ENCODE measurements at places on chromosomes 6 and 20.

DNA sequence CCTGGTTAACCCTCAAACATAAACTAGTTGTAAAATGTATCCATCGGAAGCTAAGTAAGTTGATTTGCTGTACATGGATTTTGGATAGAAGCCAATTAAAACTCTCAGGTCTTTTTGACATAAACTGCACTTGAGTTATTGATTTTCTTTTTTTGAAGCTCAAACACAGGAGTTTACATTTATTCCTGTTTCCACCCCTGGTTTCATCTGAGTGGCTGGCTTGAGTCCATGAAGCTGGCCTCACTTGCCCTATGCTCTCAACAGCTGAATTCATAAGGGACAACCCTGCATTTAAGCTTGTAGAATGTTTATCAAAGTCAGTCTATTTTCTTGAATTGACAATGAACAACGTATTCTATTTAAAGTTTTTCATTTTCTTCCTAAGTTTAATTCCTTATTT lies 58.1 kb upstream of the PLEKHG1 start:
- DNase-seq = no peak

DNA sequence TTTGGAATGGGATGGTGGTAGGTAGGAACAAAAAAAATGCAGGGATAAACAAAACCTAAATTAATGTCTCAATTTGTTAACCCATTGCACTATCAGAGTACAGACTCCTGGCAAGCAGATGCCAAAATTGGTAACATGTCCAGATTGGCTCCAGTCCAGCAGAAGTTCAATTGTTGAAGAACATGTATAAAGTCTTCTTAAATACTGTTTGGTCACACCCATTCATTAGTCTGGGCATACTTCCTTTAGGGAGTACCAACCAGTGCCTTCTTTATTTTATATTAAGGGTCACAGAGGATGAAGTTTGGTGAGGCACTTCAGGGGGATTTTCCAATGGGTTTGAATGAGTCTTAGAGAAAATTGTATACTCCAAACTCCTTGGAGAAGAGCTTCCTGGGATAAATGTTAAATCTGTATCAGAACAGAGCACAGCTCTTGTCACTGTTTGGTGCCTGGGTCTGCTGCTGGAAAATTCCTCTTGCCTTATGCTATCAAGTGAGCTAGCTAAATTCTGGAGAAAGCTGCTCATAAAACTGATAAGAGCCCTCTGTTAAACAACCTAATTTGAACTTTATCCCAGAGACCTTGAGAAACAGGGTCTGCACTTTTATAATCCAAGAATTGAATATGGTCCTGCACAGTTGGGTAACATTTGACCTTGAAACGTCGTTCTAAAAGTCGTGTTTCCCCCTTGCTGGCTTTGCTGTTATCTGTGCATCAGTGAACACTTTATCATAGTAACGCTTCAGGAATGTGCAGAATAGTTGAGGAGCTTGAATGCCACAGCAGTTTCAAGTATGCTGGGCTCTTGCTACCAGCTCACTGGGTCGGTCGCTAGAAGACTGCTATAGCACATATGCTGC lies 334.1 kb upstream of the CITED2 start:
- no peak for DNase-seq

DNA sequence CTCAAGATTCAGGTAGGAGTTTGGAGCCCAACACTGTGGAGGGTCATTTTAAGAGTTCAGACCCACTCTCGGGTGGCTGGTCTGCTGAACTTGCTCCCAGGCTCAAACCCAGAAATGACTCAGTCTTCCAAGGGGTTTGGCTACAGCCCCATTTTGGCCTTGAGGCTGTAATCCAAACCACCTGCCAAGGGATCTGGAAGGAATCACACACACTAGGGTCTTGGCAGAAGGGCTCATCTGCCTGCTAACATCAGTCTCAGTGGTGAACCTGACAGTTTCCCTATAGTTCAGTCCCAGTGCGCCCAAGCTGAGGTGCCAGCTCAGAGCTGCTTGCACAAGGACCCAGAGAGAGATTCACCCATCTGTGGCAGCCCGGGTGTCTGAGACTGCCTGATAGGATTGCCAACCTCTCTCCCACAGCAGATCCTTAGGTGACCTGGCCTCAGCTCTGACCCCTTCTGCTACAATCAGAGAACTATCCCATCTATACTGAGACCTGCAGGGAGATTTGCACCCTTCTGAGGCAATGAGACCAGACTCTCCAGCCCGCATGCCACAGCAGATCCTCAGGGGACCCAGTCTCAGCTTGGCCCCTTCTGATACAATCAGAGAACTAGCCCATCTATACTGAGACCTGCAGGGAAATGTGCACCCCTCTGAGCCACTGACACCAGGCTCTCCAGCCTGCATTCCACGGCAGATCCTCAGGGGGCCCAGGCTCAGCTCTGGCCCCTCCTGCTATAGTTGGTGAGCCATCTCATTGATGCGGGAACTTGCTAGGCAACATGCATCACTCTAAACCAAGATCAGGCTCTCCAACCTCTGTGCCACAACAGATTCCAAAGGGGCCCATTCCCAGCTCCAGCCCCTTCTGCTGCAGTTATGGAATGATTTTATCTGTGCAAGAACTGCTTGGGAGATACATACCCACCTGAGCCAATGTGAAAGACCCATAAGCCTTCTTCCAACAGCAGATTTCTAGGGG lies 48.2 kb downstream of the THBS2 start:
- DNase-seq = no peak

GRCh38 chr6:1116149-1116548 lies 195.7 kb upstream of the FOXQ1 start:
- no peak for DNase-seq

DNA sequence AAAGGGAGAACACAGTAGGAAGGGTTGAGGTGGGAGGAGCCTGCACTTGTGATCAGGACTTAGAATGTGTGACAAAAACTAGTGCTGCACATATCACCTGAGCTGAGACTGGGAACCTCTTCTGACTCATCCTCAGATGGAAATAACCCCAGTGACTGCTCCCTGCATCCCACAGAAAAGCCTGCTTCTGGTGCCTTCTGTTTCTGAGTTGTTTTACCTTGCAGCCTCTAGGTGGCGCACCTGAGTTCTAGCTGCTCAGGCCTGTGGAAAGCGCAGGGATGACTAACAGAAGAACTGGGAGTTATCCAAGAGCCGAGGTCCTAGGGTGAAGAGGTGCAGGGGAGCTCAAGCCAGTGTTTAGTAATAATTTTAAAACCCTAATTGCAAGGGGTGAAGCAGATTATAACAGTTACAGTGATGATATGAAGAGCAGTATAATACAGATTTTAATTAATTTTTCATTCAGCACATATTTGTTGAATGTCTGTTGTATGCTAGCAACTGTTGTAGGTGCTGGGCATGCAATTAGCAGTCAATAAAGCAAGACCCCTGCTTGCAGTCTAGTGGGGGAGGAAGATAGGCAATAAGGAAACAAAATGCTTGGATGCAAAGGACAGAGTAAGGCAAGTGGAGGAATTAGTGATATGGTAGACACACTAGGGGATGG lies 302.5 kb downstream of the DHX35 start:
- no peak for DNase-seq

- no peak for DNase-seq
These were observed 65.4 kb downstream of the RPRD1B start for GRCh38 chr20:38098952-38099351.

- DNase-seq = peak; percentile 25
These were observed 731 bp downstream of the TUBB2B start for GRCh38 chr6:3226481-3227362.

DNA sequence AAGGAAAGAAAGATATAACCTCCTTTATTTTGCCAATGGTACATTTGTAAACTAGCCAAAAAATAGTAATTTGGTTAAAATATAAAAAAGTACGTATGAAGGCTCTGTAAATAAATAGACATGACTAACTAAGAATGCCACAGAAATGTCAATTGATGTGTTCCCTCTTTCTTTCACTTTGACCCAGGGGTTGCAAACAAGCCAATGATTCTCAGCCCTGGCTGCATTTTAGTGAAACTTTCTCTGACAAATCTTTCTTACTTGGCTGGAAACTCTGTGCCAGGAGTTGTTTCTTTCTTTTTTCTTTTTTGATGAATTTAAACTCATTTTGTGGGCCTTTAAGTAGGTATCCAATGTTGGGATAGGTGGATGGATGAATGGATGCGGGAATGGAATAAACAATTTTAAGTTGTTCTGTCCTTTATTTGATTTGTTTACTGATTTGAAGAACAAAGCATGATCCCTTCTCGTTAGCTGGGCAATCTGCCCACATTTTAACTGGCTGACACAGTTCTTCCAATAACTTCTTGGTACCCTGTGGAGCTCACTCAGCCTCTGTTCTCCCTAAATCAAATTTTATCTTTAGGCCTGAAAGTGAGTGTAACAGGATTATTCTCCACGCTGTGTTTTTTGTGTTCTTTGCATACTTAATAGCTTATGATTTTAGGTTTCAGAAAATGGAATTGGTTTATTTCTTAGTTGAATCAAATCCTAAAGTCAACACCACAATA lies 58.6 kb upstream of the GCLC start:
- DNase-seq = no peak

DNA sequence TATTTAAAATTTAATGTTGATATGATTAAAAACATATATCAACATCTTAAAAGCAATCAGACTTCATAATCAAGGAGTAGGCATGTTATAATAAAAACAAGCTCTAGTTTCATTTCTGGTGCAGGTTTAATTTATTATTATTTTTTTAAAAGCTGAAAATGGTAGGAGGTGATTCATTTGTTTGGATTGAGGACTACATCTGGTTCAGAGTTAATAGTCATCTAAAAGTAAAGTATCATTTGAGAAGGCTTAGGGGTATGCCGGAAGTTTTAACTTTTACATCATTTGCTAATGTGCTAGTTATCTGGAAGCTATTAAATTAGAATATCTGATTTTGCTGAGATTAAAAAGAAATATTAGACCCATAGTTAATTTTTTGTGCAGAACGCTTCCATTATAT lies 169.5 kb upstream of the LAMA2 start:
- DNase-seq = no peak

DNA sequence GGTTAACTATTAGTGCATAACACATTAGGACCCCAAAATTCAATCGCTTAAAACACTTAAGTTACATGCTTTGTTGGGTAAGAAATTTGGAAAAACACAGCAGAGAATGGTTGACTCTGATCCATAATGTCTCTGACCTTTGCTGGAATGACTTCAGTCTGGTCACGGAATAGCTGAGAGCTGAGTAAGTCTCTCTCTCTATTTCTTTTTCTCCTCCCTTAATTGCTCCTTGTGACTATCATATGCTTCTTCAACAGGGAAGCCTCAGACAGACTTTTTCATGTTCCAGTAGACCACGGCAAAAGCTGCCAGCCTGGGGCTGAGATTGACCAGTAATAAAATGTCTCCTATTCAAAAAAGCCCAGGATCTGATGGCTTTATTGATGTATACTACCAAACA lies 4.8 kb downstream of the OR12D1 start:
- DNase-seq = no peak

DNA sequence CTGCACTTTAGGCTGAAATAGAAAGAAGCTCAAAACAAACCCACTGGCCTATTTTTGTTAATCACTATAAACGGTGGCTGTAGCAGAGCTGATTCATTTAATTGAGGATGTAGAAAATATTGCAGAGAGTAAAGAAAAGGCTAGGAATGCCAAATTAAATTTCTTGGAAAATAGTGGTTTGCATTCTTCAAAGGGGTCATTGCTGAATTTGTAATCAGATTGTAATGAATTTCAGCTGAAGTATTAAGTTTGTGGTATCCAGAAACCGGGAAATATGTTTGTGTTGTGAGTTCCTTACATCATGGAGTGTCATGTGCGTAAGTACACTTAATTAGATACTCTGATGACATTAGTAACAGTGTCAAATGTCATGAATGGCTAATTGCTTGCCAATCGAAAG lies 203.0 kb downstream of the SAMD5 start:
- DNase-seq = no peak

DNA sequence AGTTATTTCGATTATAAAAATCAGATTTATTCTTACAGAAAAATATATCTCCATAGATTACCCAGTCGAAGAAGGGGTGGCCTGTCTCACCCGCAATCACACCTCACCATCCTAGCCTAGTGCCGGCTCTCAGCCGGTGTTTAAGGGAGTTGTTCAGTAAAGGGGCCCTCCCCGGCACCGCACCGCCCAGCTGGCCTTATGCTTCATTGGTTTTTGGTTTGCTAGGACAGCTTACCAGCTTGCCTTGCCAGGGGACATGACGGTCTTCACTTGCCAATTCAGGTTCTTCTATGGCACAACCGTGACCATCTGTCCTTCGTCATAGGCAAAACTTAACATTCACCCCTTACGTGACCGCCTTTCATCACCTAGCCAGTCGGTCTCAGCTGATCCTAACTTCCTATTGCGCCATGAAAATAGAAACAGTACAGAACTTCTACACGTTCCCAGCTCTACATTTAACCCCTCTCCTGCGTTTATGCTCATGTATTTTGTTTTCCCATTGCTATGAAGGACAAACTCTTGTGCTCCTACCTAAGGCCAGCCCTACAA lies 44.7 kb upstream of the SLC22A16 start:
- no peak for DNase-seq

GRCh38 chr6:13183415-13184088 lies 144.8 kb downstream of the TBC1D7 start:
- DNase-seq = no peak

DNA sequence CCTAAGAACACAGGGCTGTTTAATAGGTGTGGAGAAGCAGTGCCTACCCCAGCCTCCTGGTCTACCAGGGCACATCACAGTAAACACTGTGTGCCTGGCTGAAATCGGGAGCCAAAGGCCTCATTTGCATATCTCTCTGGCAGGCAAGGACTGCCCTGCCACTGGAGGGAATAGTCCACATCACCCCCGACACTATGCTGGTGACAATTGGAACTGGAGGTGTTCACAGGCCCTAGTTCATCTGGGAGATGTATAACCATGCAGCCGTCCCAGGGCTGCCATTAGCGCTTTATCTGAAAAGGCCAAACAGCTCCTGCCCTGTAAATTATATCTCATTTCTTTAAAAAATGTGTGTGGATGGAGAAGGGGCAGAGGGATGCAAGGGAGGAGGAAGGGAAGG lies 150.3 kb downstream of the LINC00237 start:
- no peak for DNase-seq
